ENCODE measurements at places on chromosomes 4 and X. TPM values are rescaled to one million over a fixed set of nuclear protein-coding genes. Genes with fewer than 3 reads are reported as not detected.

Gene NFKB1
- 24.2 TPM for total RNA-seq

Gene LRAT
- total RNA-seq: not detected

Gene NR3C2
- total RNA-seq: 6.8 TPM

Gene GAGE12F
- not detected for total RNA-seq

Gene ZCCHC18
- 0.26 TPM for total RNA-seq

Gene ZNF827
- 4.5 TPM for total RNA-seq

Gene SPANXD
- not detected for total RNA-seq

Gene CSAG2
- not detected for total RNA-seq

Gene ADH1B
- 4,233 TPM for total RNA-seq

Gene CFP
- total RNA-seq: 0.13 TPM

Gene NXF3
- not detected for total RNA-seq

Gene MAP7D3
- 19.8 TPM for total RNA-seq

Gene F8A3
- total RNA-seq: 0.99 TPM

Gene DUSP9
- total RNA-seq: not detected

Gene TIGD2
- total RNA-seq: 2.8 TPM

Gene SORBS2
- total RNA-seq: 3.4 TPM

Gene XG
- 11.5 TPM for total RNA-seq

Gene NIPAL1
- 0.13 TPM for total RNA-seq

Gene STAP1
- total RNA-seq: not detected

Gene GPR173
- total RNA-seq: 1.7 TPM

Gene C4orf36
- 0.31 TPM for total RNA-seq

Gene CEP135
- 6.1 TPM for total RNA-seq

Gene ATRX
- total RNA-seq: 118 TPM

Gene NAA11
- total RNA-seq: 0.06 TPM

Gene DCX
- total RNA-seq: not detected

Gene GYG2
- 0.06 TPM for total RNA-seq

Gene ATP8A1
- total RNA-seq: 10.5 TPM

Gene ITIH6
- total RNA-seq: not detected

Gene RAB9B
- total RNA-seq: 0.66 TPM

Gene FANCB
- total RNA-seq: 6.5 TPM

Gene BCOR
- total RNA-seq: 10.6 TPM

Gene LARP1B
- 21.4 TPM for total RNA-seq

Gene MRFAP1L1
- total RNA-seq: 62.4 TPM

Gene AMTN
- not detected for total RNA-seq

Gene AKAP4
- not detected for total RNA-seq

Gene INTS6L
- total RNA-seq: 2.5 TPM

Gene YIPF7
- total RNA-seq: 0.12 TPM

Gene GABRQ
- not detected for total RNA-seq

Gene ZCCHC12
- total RNA-seq: not detected

Gene CXCL8
- total RNA-seq: 2.1 TPM

Gene TAF7L
- total RNA-seq: 0.26 TPM

Gene PROM1
- not detected for total RNA-seq

Gene NUDT10
- total RNA-seq: 0.62 TPM

Gene GAGE12H
- total RNA-seq: not detected

Gene TBC1D19
- total RNA-seq: 30.8 TPM

Gene GPM6B
- 36.3 TPM for total RNA-seq

Gene RNF212
- total RNA-seq: 0.53 TPM

Gene SMARCA5
- total RNA-seq: 38.3 TPM

Gene RASGEF1B
- total RNA-seq: 10.9 TPM

Gene TCEAL3
- 27.9 TPM for total RNA-seq

Gene RPS6KA3
- 55.8 TPM for total RNA-seq

Gene CFAP47
- not detected for total RNA-seq

Gene POU3F4
- under 0.01 TPM for total RNA-seq

Gene GPR34
- total RNA-seq: not detected

Gene GPC3
- under 0.01 TPM for total RNA-seq

Gene DKK2
- 0.66 TPM for total RNA-seq

Gene TREX2
- 3.5 TPM for total RNA-seq

Gene ARMCX1
- 75.3 TPM for total RNA-seq

Gene ARAP2
- 0.40 TPM for total RNA-seq

Measured in aortic smooth muscle cell (primary cell).